ENCODE measurements at places on chromosomes 1 and 21.

DNA sequence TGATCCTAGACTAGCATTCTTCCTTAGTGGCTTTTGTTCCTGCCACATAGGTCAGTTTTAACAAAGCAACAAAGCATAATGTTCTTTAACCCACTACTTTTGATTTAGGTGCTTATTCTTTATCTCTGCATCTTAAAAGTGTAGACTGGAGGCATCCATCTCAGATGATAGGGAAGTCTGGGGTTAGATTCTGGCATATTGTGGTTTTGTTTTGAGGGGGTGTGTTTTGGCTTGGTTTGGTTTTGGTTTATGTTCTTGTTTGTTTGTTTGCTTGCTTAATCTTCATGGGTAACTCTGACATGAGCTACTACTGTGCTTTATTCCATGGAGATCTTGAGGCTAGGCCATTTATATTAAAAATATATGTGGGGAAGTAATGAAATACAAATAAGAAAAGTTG, 40.3 kb upstream of the MYOCOS start:
- no peak overlapping the region for H3K4me3 ChIP-seq
- no peak overlapping the region for H3K27ac ChIP-seq
- H3K36me3 ChIP-seq, result peaks cover 3% of the 10 kb centered on the region
- H3K27me3 ChIP-seq, result no peaks in the 10 kb centered on the region

GRCh38 chr1:26287811-26288210, 7.9 kb downstream of the SH3BGRL3 start:
- H3K27me3 ChIP-seq, result no peaks in the 10 kb centered on the region
- no peaks in the 10 kb centered on the region for H3K4me1 ChIP-seq
- H3K36me3 ChIP-seq, result peaks cover 1% of the 10 kb centered on the region
- ATAC-seq, result no peak
- H3K4me3 ChIP-seq, result no peak overlapping the region

DNA sequence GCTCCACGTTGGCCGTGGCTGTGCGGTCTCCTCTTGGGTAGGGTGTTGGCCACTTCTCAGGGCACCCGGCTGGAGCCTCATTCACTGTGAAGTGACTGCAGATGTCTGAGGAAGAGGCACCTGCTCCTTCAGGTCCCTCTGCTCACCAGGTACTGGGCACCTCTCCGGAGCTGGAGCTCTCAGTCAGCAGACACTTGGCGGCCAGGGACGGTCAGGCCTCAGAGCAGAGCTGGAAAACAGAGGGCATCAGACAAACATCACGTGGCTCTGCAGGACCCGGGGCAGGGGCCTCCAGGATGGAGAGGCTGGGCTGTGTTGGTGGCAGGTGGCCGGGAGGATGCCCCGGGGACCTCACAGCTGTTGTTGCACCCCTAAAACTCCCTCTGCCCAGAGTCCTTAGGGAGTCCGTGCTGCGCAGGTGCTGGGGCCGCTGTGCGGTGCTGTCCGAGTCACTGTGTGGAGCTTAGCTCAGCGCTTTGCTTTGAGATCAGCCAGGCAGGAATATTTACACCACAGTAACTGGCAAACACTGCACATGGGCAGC, 59.7 kb downstream of the SLX9 start:
- H3K4me1 ChIP-seq, result peaks cover 92% of the 10 kb centered on the region
- H3K27me3 ChIP-seq, result no peaks in the 10 kb centered on the region
- no peak overlapping the region for H3K4me3 ChIP-seq
- ATAC-seq, result no peak

DNA sequence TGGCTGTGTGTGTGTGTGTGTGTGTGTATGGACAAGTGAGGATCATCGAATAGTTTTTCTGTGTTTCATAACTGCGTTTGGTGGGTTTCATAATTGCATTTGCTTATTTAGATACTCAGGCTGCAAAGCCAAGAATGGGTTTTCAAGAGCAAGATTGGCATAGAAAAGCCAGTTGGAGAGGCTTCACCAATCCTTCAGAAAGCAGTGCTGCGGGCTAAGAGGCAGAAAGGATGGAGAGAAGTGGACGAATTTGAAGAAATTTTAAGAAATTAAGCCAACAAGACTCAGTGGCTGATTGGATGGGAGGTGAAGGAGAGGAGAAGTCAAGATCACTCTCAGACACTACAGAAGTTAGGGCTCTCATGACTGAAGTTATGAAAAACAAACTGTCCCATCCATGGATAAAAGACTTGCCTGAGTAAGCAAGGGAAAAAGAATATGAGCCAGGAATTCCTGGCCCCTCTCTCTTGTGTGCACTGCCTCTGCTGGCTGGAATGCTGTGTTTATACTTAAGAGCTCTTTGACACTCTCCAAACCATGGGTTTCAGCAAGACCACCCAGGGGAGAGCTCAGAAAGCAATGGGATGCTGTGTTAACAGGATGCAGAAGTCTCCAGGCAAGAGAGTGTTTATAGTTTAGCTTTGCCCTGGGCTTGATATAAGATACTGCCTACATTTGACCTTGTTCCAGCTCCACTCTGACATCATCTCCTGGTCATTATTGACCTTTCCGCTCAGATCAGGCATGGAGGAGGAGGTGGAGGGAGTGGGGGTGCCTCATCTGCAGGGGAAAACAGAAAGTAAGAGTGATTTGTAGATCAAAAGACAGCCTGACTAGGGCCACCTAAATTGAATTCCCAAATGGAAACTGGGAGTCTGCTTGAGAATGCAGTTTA, 232.0 kb upstream of the PLXNA2 start:
- H3K36me3 ChIP-seq, result no peaks in the 10 kb centered on the region
- H3K27me3 ChIP-seq, result no peaks in the 10 kb centered on the region
- H3K4me1 ChIP-seq, result peaks cover 7% of the 10 kb centered on the region
- peak; percentile 34 for ATAC-seq

DNA sequence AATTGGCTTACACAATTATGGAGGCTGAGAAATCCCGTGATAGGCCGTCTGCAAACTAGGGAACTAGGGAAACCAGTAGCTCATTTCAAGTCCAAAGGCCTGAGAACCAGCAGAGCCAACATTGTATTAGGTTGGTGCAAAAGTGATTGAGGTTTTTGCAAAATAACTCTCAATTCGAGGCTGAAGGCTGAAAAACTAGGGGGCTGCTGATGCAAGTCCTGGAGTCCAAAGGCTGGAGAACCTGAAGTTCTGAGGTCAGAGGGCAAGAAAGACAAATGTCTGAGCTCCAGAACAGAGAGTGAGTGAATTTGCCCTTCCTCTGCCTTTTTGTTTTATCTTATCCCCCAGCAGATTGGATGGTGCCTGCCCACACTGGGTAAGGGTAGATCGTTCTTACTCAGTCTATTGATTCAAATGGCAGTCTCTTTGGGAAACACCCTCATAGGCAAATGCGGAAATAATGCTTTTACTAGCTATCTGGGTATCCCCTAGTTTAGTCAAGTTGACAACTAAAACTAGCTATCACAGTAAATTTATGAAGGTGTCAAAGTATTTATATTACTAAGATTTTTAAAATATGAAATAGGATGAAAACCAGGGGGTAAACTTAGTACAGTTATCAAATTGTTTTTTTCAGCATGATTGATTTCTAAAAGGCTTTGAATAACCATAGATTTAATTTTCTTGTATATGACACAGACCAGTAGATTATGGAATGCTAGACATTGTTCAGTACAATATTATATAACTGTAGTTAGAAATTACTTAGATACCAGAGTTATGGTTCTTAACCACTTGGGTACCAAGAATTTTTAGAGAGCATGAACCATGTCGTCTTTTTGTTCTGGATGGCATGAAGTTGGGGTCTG, 15.4 kb downstream of the RABGAP1L start:
- H3K4me3 ChIP-seq, result no peak overlapping the region
- H3K27ac ChIP-seq, result no peak overlapping the region
- H3K4me1 ChIP-seq, result no peaks in the 10 kb centered on the region
- H3K36me3 ChIP-seq, result no peaks in the 10 kb centered on the region

GRCh38 chr1:156840186-156840897, 18.6 kb downstream of the INSRR start:
- H3K27ac ChIP-seq, result no peak overlapping the region
- no peak for ATAC-seq
- H3K27me3 ChIP-seq, result peaks cover 97% of the 10 kb centered on the region
- H3K36me3 ChIP-seq, result no peaks in the 10 kb centered on the region

- peak; percentile 95 for ATAC-seq
- peak within 1 kb of the TSS; percentile 51 for H3K4me3 ChIP-seq
- no peaks in the 10 kb centered on the region for H3K36me3 ChIP-seq
- H3K27ac ChIP-seq, result peak within 1 kb of the TSS; percentile 89
- H3K27me3 ChIP-seq, result no peaks in the 10 kb centered on the region
- peaks cover 4% of the 10 kb centered on the region for H3K4me1 ChIP-seq
These were observed at the start of gene ACOT11 for GRCh38 chr1:54547601-54548388. Gene ACOT11 (plus strand): TSS chr1:54548228. CDS start chr1:54548310, 82 bp downstream.

Data from gastroesophageal sphincter (tissue), 4 donors.